Astrocyte (in vitro differentiated cells and primary cell): ENCODE measurements at places on chromosomes 16 and 17.

DNA sequence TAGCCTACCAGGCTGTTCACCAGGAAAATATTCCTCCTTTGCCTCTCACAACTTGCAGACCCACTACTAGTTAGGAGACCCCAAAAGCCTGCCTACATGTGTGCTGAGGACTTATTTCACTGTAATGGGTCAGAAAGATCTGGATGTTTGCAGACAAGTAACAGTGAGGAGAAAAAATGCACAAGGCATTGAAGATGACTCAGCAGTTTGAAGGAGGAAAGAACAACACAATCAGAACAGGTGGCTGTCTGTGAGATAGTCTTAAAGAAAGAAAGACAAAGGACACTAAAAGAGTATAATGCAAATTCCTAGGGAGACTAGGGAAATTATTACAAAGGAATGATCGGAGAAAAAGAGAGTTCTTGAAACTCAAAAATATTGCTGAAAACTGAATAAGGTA lies 69.0 kb downstream of the ANKFN1 start:
- no peak overlapping the region for H3K27ac ChIP-seq
- no peaks in the 10 kb centered on the region for H3K27me3 ChIP-seq
- peak; percentile 10 for DNase-seq
- no peak overlapping the region for H3K4me3 ChIP-seq
- no peaks in the 10 kb centered on the region for H3K4me1 ChIP-seq
- no peaks in the 10 kb centered on the region for H3K36me3 ChIP-seq

- no peak overlapping the region for H3K4me3 ChIP-seq
- peaks cover 13% of the 10 kb centered on the region for H3K4me1 ChIP-seq
- peaks cover 34% of the 10 kb centered on the region for H3K27me3 ChIP-seq
- H3K36me3 ChIP-seq = no peaks in the 10 kb centered on the region
Observed at GRCh38 chr17:42686520-42687128, 4.3 kb downstream of the CNTNAP1 start.

DNA sequence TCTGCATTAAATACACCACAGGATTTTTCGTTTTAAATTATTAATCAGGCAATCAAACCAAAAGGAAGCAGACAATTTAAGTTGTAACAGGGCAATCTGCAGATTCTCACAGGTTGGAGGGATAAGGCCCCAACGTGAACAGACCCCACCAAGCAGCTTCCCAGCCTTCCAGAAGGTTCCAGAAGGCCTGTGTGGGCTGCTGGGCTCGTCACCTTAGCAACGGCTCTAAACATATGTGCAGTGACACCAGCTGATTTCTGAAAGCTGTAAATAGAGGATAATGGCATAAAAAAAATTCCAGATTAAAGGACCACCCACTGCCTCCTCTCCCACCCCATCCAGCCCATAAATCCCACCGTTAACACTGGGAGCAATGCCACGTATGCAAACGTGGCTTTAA lies 123.8 kb downstream of the ZNF778 start:
- no peak overlapping the region for H3K4me3 ChIP-seq
- H3K4me1 ChIP-seq = peaks cover 22% of the 10 kb centered on the region
- H3K36me3 ChIP-seq = no peaks in the 10 kb centered on the region
- H3K27ac ChIP-seq = no peak overlapping the region
- no peaks in the 10 kb centered on the region for H3K27me3 ChIP-seq
- no peak for DNase-seq

DNA sequence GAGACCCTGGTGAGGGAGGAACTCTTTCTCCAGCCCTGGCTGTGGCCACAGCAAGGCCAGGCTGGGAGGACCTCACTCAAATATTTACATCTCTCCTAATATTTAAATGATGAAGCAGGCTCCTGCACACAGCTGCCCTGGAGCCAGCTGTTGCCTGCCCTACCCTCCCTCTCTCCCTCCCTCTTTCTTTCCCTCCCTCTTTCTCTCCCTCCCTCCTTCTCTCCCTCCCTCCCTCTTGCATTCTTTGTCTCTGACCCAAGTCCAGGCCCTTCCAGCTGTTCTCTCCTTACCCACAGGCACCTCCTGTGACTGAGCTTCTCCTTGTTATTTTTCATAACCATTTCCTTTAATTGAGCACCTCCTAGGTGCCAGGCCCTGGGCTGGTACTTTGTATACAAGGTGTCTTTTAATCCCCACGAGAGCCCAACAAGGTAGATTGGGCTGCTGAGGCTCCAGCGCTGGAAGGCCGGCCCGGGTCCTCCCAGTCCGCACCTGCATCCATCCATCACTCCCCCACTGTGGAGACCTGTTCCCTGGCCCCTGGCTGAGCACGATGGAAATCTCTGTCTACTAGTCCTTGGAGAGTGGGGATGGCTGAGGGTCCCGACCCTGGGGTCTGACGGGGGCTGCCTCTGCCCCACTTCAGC lies 242.3 kb downstream of the SEC14L1 start:
- H3K4me3 ChIP-seq = no peak overlapping the region
- peaks cover 41% of the 10 kb centered on the region for H3K4me1 ChIP-seq
- H3K27ac ChIP-seq = no peak overlapping the region
- no peaks in the 10 kb centered on the region for H3K27me3 ChIP-seq

GRCh38 chr17:77618173-77618572 lies 340.3 kb upstream of the TNRC6C start:
- H3K4me1 ChIP-seq = peaks cover 21% of the 10 kb centered on the region
- no peaks in the 10 kb centered on the region for H3K36me3 ChIP-seq
- H3K27me3 ChIP-seq = peaks cover 3% of the 10 kb centered on the region
- DNase-seq = no peak
- H3K4me3 ChIP-seq = no peak overlapping the region
